ENCODE measurements at places on chromosomes 1 and 21.

DNA sequence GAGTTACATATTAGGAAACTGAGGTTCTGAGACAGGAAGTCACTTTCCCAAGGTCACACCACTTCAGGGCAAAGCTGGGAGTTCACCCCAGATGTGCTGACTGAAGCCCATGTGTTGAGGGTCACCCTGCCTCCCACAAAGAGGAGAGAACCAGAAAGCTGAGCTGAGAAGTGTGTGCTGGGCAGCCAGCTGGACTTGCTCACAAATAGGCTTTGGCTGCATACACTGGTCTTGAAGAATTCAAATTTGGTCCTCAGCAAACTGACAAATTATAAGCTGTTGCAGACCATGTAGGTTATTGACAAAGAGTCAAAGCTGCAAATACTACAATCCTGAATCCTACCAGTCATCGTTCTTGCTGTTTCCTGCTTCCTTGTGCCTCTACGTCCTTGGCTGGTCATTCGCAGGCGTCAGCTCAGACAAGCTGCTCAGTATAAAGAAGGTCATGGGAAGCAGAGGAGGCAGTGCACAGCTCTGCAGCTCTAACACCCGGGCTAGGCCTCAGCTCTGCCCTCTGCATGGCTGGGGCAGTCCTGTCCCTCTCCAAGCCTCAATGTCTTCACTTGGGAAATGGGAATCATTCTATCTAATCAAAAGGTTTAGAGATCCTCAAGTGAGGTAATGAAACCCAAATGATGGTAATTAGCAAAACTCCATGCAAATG lies 40.0 kb downstream of the CDCP2 start:
- DNase-seq = no peak

DNA sequence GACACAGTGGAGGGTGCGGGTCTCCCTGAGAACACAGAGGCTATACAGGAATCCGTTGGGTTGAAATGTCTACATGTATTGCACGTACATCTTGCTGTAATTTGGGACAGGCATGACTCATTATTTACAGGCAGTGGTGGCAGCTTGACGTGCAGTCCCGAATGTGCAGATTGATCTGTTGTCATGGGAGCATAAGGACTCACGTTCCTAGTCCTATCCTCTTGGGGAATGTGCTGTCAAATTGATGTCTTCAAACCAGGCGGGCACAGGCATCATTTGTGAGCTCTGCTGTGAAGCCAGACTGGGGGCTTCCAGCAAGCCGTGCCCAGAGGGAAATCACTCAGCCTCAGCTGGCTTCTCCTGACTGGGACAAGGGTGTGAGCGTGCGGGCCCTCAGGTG lies 40.5 kb downstream of the S100B start:
- DNase-seq = no peak

GRCh38 chr1:182786223-182786994 lies 3.2 kb upstream of the NPL start:
- peak; percentile 71 for DNase-seq

GRCh38 chr1:97911266-97912215 lies 9.3 kb downstream of the DPYD start:
- DNase-seq = no peak

GRCh38 chr21:42525029-42525581 lies 11.5 kb downstream of the SLC37A1 start:
- DNase-seq = no peak

GRCh38 chr1:156898161-156898566 lies 4.6 kb downstream of the PEAR1 start:
- no peak for DNase-seq

DNA sequence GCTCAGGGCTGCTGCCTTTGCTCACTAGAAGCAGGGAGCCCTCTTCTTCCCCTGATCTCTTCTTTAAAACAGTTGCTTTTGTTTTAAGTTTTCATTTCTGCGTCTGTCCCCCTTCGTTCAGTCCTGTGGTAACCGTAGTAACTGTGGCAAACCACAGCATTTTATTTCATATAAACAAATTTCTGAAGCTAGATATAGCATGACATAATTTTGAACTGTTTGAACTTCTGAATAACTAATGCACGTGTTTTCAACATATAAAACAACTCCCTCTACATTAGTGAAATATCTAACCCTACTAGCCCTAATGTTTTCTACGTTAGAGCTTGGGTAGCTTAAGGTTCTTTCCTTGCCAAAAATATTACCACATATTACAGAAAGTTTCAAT lies 104.6 kb downstream of the DISP1 start:
- DNase-seq = no peak

DNA sequence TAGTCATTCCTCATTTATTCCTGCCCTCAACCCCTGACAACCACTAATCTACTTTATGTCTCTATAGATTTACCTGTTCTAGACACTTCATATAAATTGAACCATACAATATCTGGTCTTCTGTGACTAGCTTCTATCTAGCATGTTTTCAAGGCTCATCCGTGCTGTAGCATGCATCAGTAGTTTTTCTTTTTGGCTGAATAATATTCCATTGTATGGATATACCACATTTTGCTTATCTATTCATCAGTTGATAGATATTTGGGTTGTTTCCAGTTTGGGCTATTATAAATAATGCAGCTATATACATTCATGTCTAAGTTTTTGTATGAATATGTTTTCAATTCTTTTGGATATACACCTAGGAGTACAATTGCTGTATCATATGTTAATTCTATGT lies 101.5 kb downstream of the HFM1 start:
- DNase-seq = no peak

- DNase-seq = no peak
These were observed 54.6 kb downstream of the SIM2 start for GRCh38 chr21:36753556-36753955.

DNA sequence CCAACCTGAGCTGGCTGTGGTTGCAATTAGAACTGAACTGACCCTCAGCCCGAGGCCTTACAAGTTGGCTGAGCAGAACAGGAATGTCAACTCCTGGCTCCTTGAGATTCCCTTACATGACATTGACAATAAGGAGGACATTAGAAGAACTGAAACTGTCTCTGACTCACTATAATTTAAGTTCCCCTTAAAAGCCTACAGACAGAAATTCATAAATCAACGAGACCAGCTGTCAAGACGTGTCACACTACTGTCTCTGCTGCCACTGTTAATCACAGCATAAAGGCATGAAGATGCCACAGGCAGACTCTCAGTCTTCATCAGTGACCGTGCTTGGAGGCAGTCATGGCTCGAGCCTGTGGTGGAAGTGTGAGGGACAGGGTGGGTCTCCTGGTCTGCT lies 168.8 kb downstream of the GABPA start:
- DNase-seq = no peak

GRCh38 chr1:15941044-15941840 lies 34.7 kb downstream of the ZBTB17 start:
- no peak for DNase-seq

DNA sequence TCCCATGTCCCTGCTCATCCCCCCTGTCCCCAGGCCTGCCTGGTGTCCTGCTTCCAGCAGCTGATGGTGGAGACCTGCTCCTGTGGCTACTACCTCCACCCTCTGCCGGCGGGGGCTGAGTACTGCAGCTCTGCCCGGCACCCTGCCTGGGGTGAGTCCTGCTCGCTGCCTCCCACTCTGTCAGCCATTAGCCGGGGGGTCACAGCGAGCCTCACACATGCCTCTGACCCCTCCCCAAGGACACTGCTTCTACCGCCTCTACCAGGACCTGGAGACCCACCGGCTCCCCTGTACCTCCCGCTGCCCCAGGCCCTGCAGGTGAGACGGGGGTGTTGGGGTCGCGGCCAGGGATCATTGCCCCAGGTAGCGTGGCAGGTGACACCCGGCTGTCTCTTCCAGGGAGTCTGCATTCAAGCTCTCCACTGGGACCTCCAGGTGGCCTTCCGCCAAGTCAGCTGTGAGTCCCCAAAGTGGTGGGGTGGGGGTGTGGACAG lies 10.0 kb downstream of the SCNN1D start:
- peak; percentile 63 for DNase-seq

GRCh38 chr1:214570442-214570841 lies 19.0 kb upstream of the PTPN14 start:
- no peak for DNase-seq

GRCh38 chr1:87696483-87696882 lies 367.8 kb downstream of the LMO4 start:
- no peak for DNase-seq

GRCh38 chr1:9284061-9284460 lies 8.6 kb upstream of the SPSB1 start:
- no peak for DNase-seq

GRCh38 chr1:18949686-18950400 lies 6.6 kb downstream of the IFFO2 start:
- DNase-seq = peak; percentile 41

DNA sequence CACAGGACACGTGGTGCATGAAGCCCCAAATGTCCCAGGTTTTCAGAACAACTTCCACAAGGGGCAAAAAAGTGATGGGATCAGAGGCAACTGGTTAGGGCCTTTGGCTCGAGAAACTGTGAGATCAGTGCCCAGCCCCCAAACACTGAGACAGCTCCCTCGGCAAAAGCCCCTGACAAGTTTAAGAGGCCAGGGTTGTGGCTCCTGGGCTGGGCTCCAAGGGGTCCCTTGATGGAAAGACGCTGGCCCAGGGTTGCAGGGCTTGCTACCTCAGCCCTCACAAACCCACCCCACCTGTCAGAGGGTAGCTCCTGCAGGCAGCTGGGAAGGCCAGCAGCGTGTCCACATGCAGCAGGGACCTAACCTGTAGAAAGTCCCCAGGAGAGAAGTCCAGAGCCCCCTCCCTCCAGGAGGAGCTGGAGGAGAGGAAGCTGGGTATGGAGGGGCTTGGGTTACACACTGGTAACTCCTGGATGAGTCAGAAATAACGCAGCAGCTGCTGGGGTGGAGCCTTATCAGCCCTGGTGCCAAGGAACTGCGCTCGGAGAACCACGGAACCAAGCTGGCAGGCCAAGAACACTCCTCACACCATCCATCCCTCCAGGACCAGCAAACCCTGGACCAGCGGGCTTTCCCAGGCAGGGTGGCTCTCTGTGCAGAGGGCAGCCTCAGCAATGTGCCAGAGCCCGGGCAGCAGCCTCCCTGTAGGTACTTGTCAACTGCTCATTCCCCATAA lies 37.5 kb downstream of the CTNNBIP1 start:
- DNase-seq = no peak

- DNase-seq = no peak
These were observed 114.0 kb upstream of the RAB4A start for GRCh38 chr1:229156872-229157271.

GRCh38 chr1:69567652-69568420 lies at the start of gene LRRC7:
LRRC7 (plus strand) TSS chr1:69567922; CDS start chr1:69568640, 718 bp downstream.
- DNase-seq = peak; percentile 84

GRCh38 chr1:58812468-58812867 lies 28.6 kb upstream of the JUN start:
- DNase-seq = no peak

DNA sequence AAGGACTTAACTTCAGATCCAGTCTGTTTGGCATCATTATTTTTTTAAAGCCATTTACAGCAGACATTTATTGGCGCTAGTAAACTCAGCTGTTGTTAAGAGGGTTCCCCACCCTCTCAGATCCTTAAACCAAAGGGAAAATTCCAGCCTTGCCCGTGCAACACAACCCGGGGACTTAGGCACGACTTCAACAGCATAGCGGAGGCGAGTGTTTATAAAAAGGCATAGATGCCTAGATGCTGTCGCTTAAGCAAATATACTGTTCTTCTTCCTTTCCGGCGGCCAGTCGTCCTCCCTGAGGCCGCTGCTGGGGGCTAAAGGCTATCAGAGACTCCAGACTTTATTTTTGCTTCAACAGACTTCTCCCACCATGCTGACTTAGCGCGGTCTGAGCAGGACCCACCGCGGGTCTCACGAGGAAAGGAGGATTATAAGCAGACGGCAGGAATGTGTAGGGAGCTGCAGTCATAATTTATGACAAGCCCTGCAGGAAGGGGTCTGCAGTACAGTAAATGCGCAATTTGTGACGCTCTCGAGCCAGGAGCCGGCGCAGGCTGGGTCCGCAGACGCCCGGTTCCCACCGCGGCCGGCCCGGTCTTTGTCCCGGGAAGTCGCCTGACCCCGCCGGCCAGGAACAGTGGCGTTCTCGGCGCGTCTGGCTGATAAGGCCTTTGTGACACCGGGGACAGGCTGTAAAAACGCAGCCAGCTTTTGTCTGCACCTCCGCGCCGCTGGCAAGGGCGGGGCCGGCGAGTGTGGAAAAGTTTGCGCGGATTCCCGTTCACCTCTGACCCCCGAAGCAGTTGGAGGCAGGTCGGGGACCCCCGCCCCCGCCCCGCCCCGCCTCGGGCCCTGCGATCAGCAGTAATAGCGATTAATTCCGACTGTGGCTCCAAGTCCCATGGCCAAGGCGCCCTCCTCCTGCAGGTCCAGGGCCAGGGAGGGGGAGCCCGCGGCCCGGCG lies 61.2 kb upstream of the ARHGEF16 start:
- DNase-seq = peak; percentile 82

DNA sequence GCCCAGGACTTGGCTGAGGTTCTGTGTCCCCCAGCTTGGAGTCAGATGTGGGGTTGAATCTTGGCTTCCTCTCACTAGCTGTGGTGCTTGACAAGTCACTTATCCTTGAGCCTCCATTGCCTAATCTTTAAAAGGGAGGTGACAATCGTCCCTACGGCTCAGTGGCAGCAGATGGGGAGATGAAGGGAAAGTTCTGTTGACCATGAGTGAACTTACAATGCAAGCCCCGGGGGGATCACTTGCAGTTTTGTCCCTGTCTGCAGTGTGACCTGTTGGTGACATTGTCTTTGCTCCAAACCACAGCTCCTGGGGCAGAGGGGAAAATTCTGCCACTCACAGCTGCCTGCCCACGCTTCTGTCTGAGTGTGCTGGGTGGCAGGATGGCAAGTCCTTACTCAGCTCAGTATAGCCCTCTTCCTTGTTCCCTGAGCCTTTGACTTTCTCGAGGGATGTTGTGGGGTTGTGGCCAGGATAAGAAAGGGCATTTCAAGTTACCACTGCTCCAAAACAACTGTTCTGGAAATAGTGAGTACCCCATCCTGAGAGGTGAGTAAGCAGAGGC lies 1.7 kb downstream of the PCSK9 start:
- DNase-seq = no peak

DNA sequence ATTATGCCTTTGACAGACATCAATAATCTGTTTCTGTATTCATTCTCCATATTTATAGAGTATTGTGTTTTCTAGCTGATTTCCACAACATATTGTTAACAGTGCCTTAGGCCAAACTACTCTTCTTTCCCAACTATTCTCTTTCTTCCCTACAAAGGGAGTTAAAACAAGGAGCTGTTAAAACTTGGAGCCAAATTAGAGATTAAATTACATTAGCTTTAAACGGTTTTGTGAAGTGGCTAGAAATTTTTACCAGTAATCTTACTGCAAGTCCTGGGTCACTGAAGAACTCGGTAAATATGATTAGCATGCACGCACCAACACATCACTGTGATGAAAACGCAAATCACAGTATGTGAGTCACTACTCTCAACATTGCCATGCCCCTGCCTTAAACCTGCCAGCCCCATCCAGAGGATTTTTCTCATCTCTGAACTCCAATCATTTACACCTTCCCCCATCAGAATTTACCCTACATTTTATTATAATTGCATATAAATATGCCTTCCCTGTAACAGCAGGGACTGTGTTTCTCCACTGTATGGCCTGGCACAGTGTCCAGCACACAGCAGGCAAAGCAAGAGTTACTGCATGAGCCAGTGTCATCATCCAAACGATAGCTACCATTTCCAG lies 1.5 kb upstream of the PRDX6 start:
- no peak for DNase-seq

Measured in upper lobe of left lung (tissue), 6 donors.